ENCODE measurements at places on chromosomes 12 and 14. TPM values are rescaled to one million over a fixed set of nuclear protein-coding genes. Genes with fewer than 3 reads are reported as not detected.

The FITM1 gene
- under 0.01 TPM for total RNA-seq

DNA sequence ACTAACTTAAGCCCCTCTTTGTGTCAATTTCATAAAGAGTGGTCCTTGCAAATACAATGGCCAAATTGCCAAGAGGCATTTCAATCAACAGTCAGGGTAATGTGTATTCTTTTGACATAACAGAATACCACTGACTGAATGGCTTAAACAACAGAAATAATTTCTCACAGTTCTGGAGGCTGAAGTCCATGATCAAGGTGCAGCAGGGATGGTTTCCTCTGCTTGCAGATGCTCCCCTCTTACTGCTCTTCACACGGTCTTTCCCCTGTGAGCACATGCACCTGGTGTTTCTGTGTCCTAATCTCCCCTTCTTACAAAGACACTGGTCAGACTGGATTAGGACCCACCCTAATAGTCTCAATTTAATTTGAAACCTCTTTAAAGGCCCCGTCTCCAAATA lies 31.9 kb downstream of the FGFR1OP2 start:
- no peak for DNase-seq

- no peak for DNase-seq
Observed at GRCh38 chr12:102408487-102409297, 71.7 kb downstream of the IGF1 start.

- DNase-seq = peak; percentile 27
Observed at GRCh38 chr12:111597831-111598636, 1.1 kb downstream of the ATXN2 start.

DNA sequence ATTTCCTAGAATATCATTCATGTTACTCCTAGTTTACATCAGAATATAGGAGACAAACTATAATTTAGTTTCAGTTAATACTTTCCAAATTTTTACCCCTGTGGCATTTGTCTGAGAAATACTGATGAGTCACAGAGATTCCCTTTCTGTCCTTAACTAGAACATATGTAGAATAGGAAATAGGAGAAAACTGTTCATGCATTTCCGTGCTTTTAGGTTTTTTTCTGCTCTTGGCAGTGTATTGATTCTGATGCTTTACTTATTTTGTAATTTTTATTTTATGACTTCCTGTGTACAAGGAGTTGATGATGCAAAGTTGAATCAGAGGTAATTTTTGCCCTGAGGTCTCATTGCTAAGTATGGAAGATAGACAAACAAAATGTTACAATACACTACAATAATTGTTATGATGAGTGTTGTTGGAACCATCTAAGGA lies 23.0 kb downstream of the MNAT1 start:
- peak; percentile 47 for DNase-seq

The KERA gene
- not detected for total RNA-seq

- no peak for DNase-seq
Observed at GRCh38 chr14:61108496-61109141, 127.6 kb downstream of the SLC38A6 start.

GRCh38 chr12:4939418-4940023 lies 29.8 kb downstream of the KCNA1 start:
- DNase-seq = no peak

- no peak for DNase-seq
Observed at GRCh38 chr12:109738209-109738608, 24.6 kb downstream of the FAM222A start.

DNA sequence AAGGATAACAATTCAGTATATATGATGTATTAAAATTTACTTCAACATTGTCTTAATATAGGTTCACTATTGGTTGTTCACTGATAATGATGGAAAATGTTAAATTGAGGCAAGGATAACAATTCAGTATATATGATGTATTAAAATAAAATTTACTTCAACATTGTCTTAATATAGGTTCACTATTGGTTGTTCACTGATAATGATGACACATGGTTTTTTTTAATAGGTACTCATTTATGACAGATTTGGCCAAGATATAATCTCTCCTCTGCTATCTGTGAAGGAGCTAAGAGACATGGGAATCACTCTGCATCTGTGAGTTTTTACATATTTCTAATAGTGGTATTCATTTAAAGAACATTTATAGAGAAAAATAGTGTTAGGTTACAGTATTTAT lies 8.1 kb downstream of the SCFD1 start:
- no peak for DNase-seq

The INHBC gene
- not detected for total RNA-seq

DNA sequence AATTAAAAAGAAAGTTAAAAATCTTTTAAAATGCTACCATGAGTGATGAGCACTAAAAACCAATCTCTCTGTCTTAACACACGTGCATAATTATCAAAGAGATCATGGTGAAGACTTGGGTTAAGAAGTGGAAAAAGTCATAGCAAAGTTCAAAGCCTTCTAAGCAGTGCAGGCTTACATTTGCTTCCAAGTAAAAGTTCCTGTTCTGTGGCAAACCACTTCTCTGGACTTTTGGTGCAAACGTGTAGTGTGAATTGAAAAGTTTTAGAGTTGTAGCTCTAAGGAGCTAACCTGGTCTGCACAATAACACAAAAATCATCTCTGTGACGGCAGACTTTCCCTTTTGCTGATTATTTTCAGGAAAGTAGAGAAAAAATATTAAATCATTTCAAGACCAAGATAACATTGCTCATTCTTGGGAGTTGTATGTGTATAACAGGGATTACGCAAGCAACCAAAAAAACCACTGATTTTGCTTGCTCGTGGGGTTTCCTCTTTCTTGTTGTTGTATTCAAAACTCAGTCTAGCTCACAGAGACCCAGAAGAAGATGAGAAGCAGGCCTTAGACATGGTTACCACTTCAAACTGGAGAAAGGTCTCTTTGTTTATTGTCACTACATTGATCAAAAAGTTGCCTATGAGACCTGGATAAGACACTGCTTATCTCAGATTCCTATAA lies 2.3 kb upstream of the GLIPR1 start:
- peak; percentile 60 for DNase-seq

- no peak for DNase-seq
Observed at GRCh38 chr12:19695244-19696098, 256.2 kb downstream of the AEBP2 start.

DNA sequence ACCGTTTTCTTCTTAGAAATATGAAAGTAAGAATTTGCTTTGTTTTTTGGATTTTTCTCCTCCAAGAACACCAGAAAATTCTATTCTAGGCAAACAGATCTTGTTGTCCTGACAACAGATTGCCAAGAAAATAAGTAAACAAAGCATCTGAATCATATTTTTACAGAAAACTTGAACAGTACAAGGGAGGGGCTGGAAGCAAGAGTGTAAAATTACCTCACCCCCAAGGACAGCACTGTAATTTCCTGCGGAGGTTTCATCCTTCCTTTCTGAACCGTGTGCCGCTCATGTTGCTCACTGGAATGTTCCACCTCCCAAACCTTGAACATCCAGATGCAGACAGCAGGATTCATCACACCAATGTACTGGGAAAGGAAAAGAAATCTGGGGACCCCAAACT lies 5.4 kb upstream of the CAMKK2 start:
- DNase-seq = no peak

The TGM1 gene
- total RNA-seq = 0.83 TPM

- no peak for DNase-seq
Observed at GRCh38 chr14:64870160-64870559, 9.5 kb downstream of the SPTB start.

The NRXN3 gene
- total RNA-seq = 0.51 TPM

DNA sequence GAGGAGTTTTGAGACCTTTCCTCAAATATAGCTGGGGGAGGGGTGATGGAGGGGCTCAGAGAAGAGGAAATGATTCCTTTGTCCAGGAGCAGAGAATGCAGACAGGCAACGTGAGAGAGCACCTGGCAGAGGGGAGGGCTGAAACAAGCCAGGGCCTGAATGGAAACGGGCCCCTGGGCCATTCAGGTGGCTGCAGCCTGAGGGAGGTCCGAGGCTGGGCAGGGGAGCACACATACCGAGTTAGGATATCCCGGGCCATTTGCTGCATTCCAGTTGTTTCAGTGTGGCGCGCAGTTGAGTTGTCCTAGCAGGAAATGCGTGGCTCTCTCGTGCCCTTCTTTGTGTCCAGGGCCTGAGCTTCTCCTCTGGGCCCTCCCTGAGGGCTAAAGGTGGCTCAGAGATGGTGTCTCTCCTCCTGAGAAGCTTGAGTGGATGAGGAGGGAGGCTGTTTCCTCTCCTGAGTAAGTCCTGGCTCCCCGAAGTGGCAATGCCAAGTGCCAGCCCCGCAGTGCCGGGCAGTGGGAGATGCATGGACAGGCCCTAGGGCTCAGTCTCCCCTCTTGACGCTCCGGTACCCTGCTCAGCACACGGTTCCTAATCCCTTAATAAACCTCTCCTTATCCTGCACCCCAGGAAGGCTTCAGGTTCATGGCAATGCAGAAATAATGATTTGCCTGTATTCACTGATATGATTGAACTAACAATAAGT lies 85.5 kb upstream of the VRK1 start:
- no peak for DNase-seq

The ADAMTS20 gene
- total RNA-seq = not detected

- no peak for DNase-seq
Observed at GRCh38 chr14:104023325-104024055, 62.0 kb upstream of the ASPG start.

- DNase-seq = no peak
Observed at GRCh38 chr14:44609876-44610510, 102.9 kb upstream of the FSCB start.

- peak; percentile 16 for DNase-seq
Observed at GRCh38 chr12:119505001-119505400, 88.6 kb upstream of the TMEM233 start.

The PGF gene
- total RNA-seq = 7.6 TPM

The GPD1 gene
- total RNA-seq = not detected

GRCh38 chr14:72532686-72533454 lies 361.0 kb downstream of the DPF3 start:
- no peak for DNase-seq

The PRICKLE1 gene
- total RNA-seq = 9.6 TPM

DNA sequence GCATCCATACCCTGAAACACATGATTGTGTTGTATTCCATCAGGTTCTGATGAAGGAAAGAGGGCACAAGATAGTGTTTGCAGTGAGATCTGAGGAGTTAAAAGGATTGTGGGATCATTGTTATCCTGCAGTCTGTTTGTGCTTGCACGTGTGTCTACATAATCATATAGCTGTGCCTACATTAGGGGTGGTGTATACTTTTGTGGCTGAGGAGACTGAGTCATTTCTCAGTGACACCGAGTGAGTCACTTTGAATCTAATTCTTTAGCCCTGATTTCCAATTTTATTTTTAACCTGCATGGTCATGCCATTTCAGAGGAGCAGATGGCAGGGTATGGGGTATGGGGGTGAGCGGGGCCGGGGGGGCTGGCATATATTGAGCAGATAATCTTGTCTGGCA lies 133.2 kb downstream of the ANO4 start:
- peak; percentile 80 for DNase-seq

- DNase-seq = peak; percentile 44
Observed at GRCh38 chr12:26233631-26234030, 38.3 kb downstream of the SSPN start.

DNA sequence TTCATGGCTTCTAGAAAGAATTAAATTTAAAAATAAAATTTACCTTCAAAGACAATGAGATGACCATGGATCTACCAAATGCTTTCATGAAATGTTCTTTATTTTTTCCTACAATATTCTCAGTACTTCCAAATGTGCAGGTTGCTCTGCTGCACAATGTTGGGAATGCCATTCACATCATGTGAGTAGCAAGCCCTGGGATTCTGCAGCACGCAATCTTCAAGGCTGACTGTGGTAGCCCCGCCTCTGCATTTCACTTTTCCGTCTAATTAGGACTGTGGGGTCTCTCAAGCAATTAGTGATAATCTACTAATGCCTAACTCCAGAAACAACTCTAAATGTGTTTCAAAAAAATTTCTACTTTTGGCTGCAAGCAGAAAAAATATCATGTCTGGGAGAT lies 13.7 kb upstream of the NTN4 start:
- no peak for DNase-seq

DNA sequence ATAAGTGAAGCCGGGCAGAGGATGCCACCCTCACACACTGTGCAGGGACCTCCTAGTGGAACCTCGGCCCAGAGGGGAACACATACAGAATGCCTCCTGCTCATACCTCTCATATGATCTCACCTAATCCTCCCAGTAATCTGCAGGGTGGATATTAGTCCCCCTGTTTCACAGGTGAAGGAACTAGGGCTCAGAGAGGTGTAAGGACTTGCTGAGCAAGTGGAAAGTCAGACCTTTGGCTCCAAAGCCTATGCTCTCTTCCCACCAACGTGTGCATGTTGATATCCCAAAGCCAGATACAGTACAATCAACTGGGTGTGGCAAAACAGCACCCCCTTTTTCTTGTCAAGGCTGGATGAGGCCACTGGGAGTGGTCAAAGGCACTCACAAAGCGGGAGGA lies 4.2 kb downstream of the MYH6 start:
- no peak for DNase-seq

GRCh38 chr14:72479461-72479931 lies 414.4 kb downstream of the DPF3 start:
- DNase-seq = no peak

DNA sequence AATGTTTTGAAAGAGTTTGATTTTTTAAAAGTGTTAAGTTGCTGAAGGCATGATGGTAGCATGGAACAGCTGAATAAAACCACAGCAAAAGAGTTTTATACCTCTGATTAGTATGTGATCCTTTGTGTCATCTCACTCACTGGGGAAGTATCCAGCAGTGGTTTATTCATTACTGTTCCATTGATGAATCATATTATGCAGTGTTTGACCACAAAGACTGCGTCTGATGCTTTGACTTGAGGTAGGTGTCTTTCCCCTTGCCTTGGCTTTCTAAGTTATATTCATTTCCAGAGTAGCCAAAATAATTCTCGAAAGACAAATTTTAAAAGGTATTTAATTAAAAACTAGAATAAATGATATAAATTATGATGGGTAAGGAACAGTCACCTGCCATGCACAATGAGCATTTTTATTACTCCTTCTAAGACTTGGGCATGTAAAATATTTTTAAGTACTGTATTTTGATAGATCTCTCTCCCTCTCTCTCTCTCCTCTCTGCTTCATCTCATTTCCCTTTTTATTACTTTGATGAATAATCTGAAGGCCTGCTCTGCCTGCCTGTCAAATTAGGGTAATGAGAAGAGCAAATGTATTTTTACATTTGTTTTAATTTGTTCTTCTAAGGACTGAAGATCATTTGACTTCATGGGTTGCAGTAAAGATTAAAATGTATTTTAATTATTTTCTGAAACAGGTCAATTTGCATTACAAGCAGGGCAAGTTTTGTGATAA lies 164.9 kb downstream of the NAV3 start:
- peak; percentile 64 for DNase-seq

DNA sequence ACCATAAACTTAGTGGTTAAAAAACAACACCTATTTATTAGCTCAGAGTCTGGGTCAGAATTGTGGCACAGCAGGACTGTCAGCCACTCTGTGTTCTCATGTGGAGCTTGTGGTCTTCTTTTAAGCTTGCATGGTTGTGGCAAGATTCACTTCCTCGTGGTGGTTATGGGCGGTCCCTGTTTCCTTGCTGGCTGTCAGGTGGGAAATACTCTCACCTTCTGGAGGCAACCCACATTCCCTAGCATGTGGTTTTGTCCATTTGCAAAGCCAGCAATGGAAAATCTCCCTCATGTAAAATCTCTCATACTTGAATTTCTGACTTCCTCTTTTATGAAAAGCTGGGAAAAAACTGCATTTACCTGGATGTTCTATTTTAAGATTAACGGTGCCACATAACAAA lies 229.8 kb downstream of the ALX1 start:
- DNase-seq = no peak

The ADAM20 gene
- 1.2 TPM for total RNA-seq

- DNase-seq = no peak
Observed at GRCh38 chr14:68486033-68486732, 306.7 kb downstream of the ZFP36L1 start.

Data from fibroblast of lung (primary cell).